ENCODE measurements at places on chromosomes 16 and 17.

DNA sequence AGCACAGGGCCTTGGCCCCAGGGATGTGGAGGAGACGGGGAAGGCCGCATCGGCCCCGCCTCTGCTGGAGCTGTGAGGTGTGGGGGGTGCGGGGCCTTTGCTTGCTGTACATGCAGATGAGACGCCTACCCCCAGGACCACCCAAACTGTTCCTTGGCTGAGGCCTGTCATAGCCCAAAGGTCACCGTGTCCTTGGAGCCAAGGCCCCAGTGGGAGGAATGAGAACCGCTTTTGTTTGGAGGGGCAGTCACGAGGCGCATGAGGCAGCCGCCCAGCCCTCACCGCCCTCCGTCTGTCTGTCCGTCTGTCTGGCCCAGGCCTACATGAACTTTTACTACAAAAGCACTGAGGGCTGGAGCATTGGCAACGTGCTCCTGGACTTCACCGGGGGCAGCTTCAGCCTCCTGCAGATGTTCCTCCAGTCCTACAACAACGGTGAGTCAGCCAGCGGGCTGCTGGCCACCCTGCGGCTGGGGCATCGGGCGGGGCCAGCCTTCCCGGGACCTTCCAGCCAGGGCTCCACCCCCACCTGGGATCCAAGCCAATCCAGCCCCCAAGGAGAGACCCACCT lies 8.8 kb downstream of the TAX1BP3 start:
- DNase-seq, result peak; percentile 71

- DNase-seq, result no peak
Observed at GRCh38 chr17:62775876-62776275, 32.2 kb downstream of the MARCHF10 start.

- DNase-seq, result no peak
Observed at GRCh38 chr16:22093996-22094395, 1.7 kb downstream of the VWA3A start.

DNA sequence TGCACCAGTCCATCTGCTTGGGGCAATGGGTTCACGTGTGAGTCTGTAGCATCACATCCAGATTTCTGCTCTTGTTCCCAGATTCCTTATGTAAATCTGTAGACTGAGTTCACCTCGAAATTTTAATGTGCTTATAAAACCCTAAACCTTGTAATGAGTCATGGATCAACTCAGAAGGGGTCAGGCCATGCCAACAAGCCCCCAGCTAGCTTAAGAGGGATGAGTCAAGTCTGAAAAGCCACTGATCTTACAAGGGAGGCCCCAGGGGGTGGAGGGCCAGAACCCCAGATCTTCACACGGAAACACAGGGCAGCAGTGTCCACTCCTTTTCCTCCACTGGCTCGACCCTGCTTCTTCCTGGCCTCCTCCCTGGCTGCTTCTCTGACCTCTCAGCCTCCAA lies 399.1 kb upstream of the CDH5 start:
- no peak for DNase-seq

GRCh38 chr16:4536391-4537106 lies 2.0 kb downstream of the CDIP1 start:
- DNase-seq, result no peak

- no peak for DNase-seq
Observed at GRCh38 chr17:35819455-35819854, 10.2 kb downstream of the TAF15 start.

DNA sequence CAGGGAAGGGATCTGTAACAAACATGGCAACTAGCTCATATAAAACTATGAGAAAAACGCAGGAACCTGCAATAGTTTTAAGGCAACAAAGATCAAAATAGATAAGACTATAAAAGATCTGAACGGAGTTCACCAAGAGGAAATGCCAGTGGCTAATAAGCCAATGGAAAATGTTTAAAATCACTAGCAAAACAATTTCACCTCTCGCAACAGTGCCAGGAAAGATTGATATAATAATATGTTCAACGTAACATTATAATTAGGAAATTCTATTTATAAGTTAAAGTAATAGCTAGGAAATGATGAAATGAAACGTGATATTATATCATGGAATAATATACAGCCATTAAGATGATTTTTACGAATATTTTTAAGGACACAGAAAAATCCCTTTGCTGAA lies 16.0 kb downstream of the MRC2 start:
- DNase-seq, result no peak

DNA sequence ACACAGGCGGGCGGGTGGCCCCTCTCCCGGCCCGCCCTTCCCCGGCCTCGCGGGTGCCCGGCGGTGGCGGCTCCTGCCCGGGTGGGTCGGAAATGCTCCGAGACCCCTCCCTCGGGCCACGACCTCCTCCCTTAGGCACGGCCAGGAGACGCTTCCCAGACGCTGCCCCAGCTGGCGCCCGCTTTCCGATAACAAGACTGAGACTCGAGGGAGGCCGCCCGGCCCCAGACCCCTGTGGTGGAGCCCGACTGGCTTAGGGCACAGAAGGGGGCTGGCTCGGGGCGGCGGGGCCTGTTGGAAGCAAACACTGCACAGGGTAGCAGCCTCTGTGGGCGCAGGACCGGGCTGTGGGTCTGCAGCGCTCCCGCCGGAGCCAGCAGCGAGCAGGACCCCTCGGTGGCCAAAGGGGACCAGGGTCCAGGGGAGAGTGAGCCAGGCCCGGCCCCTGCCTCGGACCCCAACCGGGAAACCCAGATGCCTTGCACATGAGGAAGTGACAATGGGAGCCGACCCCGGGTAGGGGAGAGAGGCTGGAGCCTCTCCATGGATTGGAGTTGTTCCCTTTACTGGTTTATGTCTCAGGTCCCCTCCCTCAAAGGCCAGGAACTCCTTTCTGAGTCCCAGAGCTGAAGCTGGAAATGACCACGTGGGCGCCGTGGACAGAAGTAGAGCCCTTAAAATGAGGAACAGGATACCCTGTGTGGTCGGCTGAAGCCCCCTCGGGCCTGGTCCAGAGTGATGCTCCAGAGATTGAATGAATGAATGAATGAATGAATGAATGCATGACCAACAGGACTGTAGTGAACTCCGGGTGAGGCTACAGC lies 19.8 kb upstream of the ADCY7 start:
- no peak for DNase-seq

DNA sequence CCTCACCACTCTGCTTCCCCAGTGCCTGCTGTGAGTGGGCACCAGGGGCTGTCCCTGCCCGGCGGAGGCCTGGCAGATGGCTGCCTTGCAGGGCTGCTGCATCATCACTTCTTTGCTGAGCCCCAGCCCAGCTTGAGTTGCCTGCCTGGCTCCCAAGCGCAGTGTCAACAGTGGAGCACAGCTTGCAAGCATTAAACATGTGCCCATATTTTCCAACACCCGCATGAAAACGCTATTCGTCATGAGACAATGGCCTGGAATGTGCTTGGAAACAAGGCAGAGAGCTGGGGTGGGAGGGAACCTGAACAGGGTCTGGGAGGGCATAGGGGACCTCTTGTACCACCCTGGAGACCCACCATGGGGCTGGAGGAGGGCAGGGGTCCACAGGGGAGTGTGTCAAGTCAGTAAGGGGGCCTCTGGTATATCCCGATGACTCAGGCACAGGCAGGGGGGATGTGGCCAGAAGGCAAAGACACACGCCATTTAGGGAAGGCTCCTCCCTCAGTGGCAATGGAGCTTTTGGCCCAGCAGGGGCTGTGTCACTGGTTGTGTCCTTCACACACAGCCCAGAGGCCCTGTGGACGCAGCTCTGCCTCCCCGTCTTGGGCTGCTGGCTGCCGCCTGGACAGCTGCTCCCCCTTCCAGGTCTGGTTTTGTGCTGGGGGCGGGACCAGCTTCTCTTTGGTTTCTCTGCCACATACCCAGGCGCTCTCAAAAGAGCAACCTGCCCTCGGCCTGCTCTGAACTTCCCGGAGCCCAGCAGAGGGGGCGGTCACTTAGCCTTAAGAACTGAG lies 17.4 kb upstream of the MTSS2 start:
- no peak for DNase-seq

- no peak for DNase-seq
Observed at GRCh38 chr16:76614269-76614668, 337.1 kb downstream of the CNTNAP4 start.

GRCh38 chr17:76816590-76817135 lies 51.5 kb upstream of the MGAT5B start:
- DNase-seq, result peak; percentile 69

- no peak for DNase-seq
Observed at GRCh38 chr16:79430191-79430678, 170.3 kb downstream of the MAF start.

DNA sequence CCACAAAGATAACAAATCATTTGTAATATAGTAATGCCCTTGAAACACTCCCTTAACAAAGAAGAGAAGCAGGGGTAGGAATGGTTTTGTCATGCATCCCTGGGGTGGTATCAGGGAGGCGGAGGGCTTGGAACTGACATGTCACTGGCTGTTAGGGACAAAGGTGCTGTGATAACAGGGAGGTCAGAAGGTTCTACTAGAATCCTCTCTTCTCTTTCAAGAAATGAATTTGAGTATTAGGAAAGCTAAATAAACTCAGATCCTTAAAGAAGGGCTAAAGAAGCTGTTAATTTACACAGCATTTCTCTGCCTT lies 65.4 kb upstream of the ADAMTS18 start:
- no peak for DNase-seq

- no peak for DNase-seq
Observed at GRCh38 chr16:14196011-14196410, 124.9 kb downstream of the MRTFB start.

- DNase-seq, result no peak
Observed at GRCh38 chr17:48729335-48730239, 1.0 kb upstream of the HOXB13 start.

- DNase-seq, result no peak
Observed at GRCh38 chr17:38415250-38416194, 12.7 kb upstream of the ARHGAP23 start.

GRCh38 chr17:39618956-39619785 lies 7.6 kb upstream of the PPP1R1B start:
- no peak for DNase-seq

DNA sequence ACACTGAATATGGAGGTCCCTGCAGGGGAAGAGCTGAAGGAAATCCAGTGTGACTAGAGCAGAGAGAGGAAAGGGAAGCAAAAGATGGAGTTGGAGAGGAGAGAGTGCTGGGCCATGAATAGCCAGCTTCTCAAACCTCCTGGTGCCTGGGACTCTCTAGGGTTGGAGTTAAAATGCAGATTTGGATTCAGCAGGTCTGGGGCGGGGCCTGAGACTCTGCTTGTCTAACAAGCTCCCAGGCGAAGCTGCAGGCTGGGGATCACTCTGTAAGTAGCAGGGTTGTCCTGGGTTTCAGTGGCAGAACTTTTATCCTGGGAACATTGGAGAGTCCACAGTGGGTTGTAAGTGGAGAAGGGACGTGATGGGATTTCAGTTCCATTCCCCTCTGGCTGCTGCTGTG lies 103.4 kb upstream of the PLCG2 start:
- DNase-seq, result no peak

DNA sequence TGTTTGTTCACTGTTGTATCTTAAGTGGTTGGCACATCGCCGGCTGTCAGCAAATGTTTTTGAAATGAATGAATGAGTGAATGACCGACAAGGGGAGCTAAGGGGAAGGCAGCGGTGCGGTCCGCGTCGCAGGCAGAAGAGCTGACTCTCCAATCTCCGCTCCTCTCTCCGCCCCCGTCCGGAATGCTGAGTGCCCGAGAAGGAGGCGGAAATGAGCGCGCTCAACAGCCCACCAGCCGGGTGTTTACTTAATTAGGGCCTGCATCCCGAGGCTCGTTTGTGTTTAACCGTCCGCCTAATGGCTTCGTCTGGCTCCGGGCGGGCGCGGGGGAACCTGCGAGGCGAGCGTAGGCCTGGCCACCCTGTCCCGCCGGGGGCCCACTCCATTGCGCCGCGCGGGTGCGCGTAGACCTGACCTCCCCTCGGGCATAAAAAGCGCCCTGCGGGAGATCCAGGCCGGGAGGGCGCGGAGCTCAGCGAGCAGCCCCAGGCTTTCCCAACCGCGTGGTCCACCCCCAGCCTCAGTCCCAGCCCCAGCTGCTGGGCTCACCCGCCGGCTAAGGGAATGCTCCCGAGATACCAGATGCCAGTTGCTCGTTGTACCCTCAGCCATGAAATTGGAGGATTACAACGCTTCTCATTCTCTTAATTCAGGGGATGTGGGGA lies 2.5 kb upstream of the CDH3 start:
- DNase-seq, result peak; percentile 87

- no peak for DNase-seq
Observed at GRCh38 chr16:72055911-72056310, 1.6 kb downstream of the HP start.

- DNase-seq, result no peak
Observed at GRCh38 chr16:68179196-68179795, 56.6 kb downstream of the ESRP2 start.

DNA sequence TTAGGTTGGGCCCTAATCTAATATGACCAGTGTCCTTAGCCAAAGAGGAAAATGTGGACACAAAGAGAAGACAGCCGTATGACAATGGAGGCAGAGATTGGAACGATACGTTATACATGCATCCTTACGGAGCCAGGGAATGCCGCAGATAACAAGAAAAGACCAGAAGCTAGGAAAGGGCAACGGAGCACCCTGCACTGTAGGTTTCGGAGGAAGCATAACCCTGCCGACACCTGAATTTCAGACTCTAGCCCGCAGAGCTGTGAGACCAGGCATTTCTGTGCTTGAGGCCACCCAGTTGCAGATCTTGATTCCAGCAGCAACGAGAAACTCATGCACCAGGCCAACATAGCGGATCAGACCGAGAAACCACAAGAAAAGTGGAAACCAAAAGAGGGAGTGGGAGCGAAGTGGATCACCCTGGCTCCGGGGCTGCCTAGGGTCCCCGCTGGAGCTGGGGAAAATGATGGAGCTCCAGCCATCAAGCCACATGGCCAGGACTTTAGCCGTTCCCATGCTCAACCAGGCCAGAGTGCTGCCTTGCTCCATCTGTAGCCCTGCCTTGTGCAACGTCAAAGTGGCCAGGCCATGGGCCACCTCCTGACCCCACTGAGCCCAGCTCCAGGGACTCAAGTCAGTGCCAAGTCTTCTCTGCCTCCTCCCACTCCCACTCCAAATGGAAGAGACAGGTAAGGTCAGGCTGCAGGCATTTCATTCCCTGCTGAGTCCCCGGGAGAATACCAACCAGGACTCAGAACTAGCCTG lies 51.7 kb upstream of the RPL38 start:
- no peak for DNase-seq

DNA sequence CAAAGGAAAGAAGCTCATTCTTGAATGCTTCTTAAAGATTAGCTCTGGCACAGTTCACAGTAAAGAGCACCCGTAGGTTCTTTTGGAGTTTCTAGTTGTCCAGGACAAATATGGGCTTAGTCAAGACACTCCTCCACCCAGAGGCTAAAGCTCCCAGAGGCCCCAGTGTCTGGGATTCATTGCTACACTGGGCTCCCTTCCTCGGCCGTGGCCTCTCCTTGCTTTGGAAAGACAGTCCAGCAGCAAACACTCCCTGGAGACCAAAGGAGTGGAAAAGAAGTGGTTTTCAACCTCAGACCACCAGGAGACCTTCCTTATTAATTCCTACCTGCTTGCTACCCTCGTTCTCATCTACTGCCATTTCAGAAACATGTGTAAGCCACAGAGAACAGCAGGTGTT lies 17.1 kb downstream of the PHB1 start:
- no peak for DNase-seq

GRCh38 chr17:48391444-48391843 lies 38.6 kb downstream of the SKAP1 start:
- no peak for DNase-seq
